ENCODE measurements at places on chromosomes 1 and 21. TPM values are rescaled to one million over a fixed set of nuclear protein-coding genes. Genes with fewer than 3 reads are reported as not detected.

DNA sequence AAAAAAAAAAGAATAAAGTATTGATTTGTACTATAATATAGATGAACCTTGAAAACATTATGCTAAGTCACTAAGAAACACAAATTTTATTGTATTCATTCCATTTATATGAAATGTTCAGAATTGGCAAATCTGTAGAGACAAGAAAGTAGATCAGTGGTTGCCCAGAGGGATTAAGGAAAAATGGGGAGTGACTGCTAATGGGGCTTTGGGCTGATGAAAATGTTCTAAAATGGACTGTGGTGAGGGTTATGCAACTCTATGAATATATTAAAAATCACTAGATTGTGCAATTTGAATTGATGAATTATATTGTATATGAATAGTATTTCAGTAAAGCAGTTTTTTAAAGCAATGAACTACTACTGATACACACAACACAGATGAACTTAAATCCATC, 10.0 kb downstream of the GDAP2 start:
- H3K4me3 ChIP-seq = no peak overlapping the region
- no peak overlapping the region for H3K27ac ChIP-seq
- no peaks in the 10 kb centered on the region for H3K27me3 ChIP-seq
- no peaks in the 10 kb centered on the region for H3K4me1 ChIP-seq
- DNase-seq = no peak

GRCh38 chr1:155695072-155695471, 6.2 kb downstream of the DAP3 start:
- peak overlapping the region; percentile 43 for H3K27ac ChIP-seq
- no peaks in the 10 kb centered on the region for H3K36me3 ChIP-seq
- no peaks in the 10 kb centered on the region for H3K27me3 ChIP-seq
- DNase-seq = no peak
- H3K4me1 ChIP-seq = peaks cover 21% of the 10 kb centered on the region

- no peak overlapping the region for H3K4me3 ChIP-seq
- no peaks in the 10 kb centered on the region for H3K27me3 ChIP-seq
- no peak for DNase-seq
- no peak overlapping the region for H3K27ac ChIP-seq
These were observed 10.3 kb upstream of the TTF2 start for GRCh38 chr1:117049857-117050256.

GRCh38 chr1:55064071-55064581, 24.8 kb downstream of the PCSK9 start:
- no peak overlapping the region for H3K27ac ChIP-seq
- DNase-seq = no peak
- no peak overlapping the region for H3K4me3 ChIP-seq
- no peaks in the 10 kb centered on the region for H3K36me3 ChIP-seq
- H3K4me1 ChIP-seq = no peaks in the 10 kb centered on the region

GRCh38 chr1:186511761-186512637, 51.1 kb upstream of the PDC start:
- H3K4me1 ChIP-seq = no peaks in the 10 kb centered on the region
- no peak overlapping the region for H3K4me3 ChIP-seq

Gene PROK1
- 50.4 TPM for total RNA-seq

Gene DPH5
- 18.2 TPM for total RNA-seq

- H3K4me1 ChIP-seq = peaks cover 9% of the 10 kb centered on the region
- no peaks in the 10 kb centered on the region for H3K27me3 ChIP-seq
- no peak overlapping the region for H3K27ac ChIP-seq
- no peaks in the 10 kb centered on the region for H3K36me3 ChIP-seq
These were observed 6.7 kb downstream of the GORAB start for GRCh38 chr1:170538687-170539086.

DNA sequence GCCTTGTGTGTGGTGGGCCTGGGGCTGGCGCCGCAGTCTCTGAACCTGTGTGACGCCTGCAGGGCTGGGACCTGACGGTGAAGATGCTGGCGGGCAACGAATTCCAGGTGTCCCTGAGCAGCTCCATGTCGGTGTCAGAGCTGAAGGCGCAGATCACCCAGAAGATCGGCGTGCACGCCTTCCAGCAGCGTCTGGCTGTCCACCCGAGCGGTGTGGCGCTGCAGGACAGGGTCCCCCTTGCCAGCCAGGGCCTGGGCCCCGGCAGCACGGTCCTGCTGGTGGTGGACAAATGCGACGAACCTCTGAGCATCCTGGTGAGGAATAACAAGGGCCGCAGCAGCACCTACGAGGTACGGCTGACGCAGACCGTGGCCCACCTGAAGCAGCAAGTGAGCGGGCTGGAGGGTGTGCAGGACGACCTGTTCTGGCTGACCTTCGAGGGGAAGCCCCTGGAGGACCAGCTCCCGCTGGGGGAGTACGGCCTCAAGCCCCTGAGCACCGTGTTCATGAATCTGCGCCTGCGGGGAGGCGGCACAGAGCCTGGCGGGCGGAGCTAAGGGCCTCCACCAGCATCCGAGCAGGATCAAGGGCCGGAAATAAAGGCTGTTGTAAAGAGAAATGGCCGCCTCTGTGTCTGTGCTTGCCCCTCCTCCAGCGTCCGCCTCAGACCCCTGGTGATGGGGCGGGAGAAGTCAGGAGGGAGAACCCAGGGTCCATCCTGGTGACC, 788 bp downstream of the ISG15 start:
- H3K4me3 ChIP-seq = peak overlapping the region; percentile 56
- no peak for DNase-seq
- H3K36me3 ChIP-seq = no peaks in the 10 kb centered on the region
- peaks cover 14% of the 10 kb centered on the region for H3K4me1 ChIP-seq
- no peaks in the 10 kb centered on the region for H3K27me3 ChIP-seq
- peak overlapping the region; percentile 84 for H3K27ac ChIP-seq

Gene CDK18
- 6.5 TPM for total RNA-seq

Gene NEXN
- total RNA-seq = 10.6 TPM

Gene PTGER3
- total RNA-seq = 0.43 TPM

Gene AXDND1
- total RNA-seq = 58.3 TPM

Gene LENEP
- total RNA-seq = not detected

GRCh38 chr1:191371626-191372025, 786.6 kb upstream of the RGS18 start:
- no peaks in the 10 kb centered on the region for H3K36me3 ChIP-seq
- H3K27me3 ChIP-seq = no peaks in the 10 kb centered on the region
- no peak overlapping the region for H3K27ac ChIP-seq
- H3K4me3 ChIP-seq = no peak overlapping the region
- no peaks in the 10 kb centered on the region for H3K4me1 ChIP-seq

GRCh38 chr1:101111461-101111860, 85.9 kb upstream of the DPH5 start:
- DNase-seq = no peak
- H3K4me3 ChIP-seq = no peak overlapping the region
- H3K27ac ChIP-seq = no peak overlapping the region
- no peaks in the 10 kb centered on the region for H3K27me3 ChIP-seq
- no peaks in the 10 kb centered on the region for H3K36me3 ChIP-seq
- no peaks in the 10 kb centered on the region for H3K4me1 ChIP-seq

GRCh38 chr1:66312271-66312990, 221.5 kb upstream of the SGIP1 start:
- no peaks in the 10 kb centered on the region for H3K4me1 ChIP-seq
- no peaks in the 10 kb centered on the region for H3K36me3 ChIP-seq
- H3K27ac ChIP-seq = no peak overlapping the region

DNA sequence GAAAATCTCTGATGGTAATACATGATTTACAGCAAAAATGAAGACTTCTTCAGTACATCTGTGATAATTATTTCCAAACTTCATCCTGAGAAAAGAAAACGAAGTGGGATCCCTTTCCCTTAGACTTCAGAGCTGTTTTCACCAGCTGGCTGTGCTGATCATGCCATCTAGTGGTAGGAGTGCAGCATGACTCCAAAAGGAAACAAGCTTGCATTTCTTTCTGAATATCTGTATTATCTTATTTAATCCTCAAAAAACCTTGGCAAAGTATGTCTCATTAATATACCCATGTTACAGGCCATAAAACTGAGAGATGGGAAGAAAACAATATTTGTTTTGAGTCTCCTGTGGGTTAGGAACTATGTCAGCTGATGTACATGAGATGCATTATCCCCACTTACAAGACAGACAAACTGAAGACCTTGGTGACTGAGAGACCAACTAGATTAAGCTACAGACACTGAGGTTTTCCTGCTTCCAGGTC, 9.8 kb upstream of the GJA8 start:
- H3K4me3 ChIP-seq = no peak overlapping the region
- no peak overlapping the region for H3K27ac ChIP-seq
- DNase-seq = peak; percentile 49
- no peaks in the 10 kb centered on the region for H3K4me1 ChIP-seq
- H3K27me3 ChIP-seq = no peaks in the 10 kb centered on the region

- H3K36me3 ChIP-seq = no peaks in the 10 kb centered on the region
- no peak overlapping the region for H3K27ac ChIP-seq
- no peaks in the 10 kb centered on the region for H3K4me1 ChIP-seq
- DNase-seq = no peak
- no peaks in the 10 kb centered on the region for H3K27me3 ChIP-seq
These were observed 79.9 kb upstream of the PLPPR5 start for GRCh38 chr1:99084562-99084961.

GRCh38 chr1:223133824-223134435, 9.1 kb downstream of the TLR5 start:
- H3K4me3 ChIP-seq = peak overlapping the region; percentile 39
- H3K27me3 ChIP-seq = no peaks in the 10 kb centered on the region
- H3K4me1 ChIP-seq = peaks cover 7% of the 10 kb centered on the region
- no peaks in the 10 kb centered on the region for H3K36me3 ChIP-seq
- H3K27ac ChIP-seq = no peak overlapping the region

Gene GJA9
- 1.0 TPM for total RNA-seq

DNA sequence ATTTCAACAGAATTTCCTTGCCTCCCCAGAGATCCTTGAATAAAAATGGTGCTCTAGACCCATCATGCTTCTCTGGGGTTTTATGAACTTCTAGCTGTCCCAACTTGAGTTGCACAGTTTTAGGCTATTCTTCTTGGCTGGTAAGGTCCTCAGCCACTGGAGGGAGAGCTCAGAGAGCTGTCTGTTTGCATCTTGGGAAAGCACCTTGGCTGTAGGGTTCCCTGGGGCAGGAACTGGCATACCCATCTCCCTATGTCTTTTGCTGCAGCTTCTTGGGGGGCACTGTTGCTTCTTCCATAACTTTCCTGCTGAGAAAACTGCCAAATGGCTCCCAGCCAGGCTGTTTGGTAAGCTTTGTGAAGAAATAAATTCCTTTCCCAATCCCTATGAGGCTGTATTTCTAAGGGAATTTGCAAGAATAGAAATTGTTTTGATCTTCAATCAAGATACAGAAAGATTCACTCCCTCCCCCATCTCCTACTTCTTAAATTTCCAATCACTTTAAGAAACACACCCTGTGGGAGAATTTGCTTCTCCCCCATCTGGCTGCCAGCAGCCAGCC, 8.2 kb upstream of the FMOD start:
- no peaks in the 10 kb centered on the region for H3K4me1 ChIP-seq
- H3K4me3 ChIP-seq = no peak overlapping the region
- no peak overlapping the region for H3K27ac ChIP-seq

Gene KRTAP12-2
- 0.79 TPM for total RNA-seq

DNA sequence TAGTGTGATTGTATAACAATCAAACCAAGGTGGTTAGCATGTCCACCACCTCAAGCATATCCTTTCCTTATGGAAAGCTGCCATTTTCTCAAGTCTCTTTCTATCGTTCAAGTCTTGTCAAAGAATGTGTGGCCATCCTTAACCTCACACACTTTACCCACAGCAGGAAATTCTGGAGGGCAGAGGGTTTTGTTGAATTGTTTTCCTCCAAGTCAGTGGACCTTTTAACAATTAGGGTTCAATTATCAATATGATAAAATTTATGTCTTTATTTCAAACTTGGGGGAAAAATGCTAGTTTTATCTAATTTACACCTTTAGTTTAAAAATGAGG, 14.2 kb upstream of the PTPRC start:
- H3K4me1 ChIP-seq = no peaks in the 10 kb centered on the region
- DNase-seq = no peak
- no peaks in the 10 kb centered on the region for H3K27me3 ChIP-seq
- no peaks in the 10 kb centered on the region for H3K36me3 ChIP-seq
- no peak overlapping the region for H3K27ac ChIP-seq
- no peak overlapping the region for H3K4me3 ChIP-seq

GRCh38 chr1:206538901-206539640, 31.7 kb downstream of the RASSF5 start:
- H3K27ac ChIP-seq = no peak overlapping the region
- peaks cover 12% of the 10 kb centered on the region for H3K4me1 ChIP-seq
- H3K4me3 ChIP-seq = no peak overlapping the region
- no peaks in the 10 kb centered on the region for H3K36me3 ChIP-seq
- no peak for DNase-seq

- no peak within 1 kb of the TSS for H3K4me3 ChIP-seq
- H3K27me3 ChIP-seq = no peaks in the 10 kb centered on the region
- DNase-seq = peak; percentile 36
- H3K4me1 ChIP-seq = no peaks in the 10 kb centered on the region
- no peak within 1 kb of the TSS for H3K27ac ChIP-seq
- H3K36me3 ChIP-seq = no peaks in the 10 kb centered on the region
These were observed at the start of gene NCMAP for GRCh38 chr1:24555591-24556413. TSS of gene NCMAP (plus strand) at chr1:24556087. CDS start at chr1:24595431, 39,344 bp downstream.

- H3K4me1 ChIP-seq = no peaks in the 10 kb centered on the region
- H3K36me3 ChIP-seq = no peaks in the 10 kb centered on the region
- DNase-seq = peak; percentile 40
These were observed 147.5 kb upstream of the SPATA6 start for GRCh38 chr1:48619539-48619938.

Gene CD244
- total RNA-seq = 2.3 TPM

Gene WRAP73
- 34.2 TPM for total RNA-seq

DNA sequence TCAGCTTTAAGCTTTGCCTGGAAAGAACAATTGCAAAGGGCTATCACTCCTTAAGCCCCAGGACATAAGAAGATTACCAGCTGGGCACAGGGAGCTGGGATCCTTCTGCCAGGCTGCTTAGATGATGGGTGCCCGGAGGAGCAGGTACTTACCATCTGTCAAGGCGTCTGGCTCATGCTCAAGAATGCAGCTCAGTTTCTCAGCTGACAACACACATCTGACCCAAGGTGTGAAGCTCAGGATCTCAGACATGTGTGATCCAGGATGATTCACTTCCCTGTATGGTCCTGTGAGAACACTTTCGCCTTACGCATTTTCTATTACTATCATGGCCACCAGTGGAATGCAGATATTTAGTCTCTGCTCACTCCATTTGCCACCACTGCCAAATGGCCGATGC, 14.7 kb upstream of the DISC1 start:
- H3K36me3 ChIP-seq = no peaks in the 10 kb centered on the region
- H3K27ac ChIP-seq = no peak overlapping the region
- H3K4me3 ChIP-seq = no peak overlapping the region
- no peaks in the 10 kb centered on the region for H3K4me1 ChIP-seq
- DNase-seq = no peak

GRCh38 chr1:109792056-109792831, 28.5 kb upstream of the EPS8L3 start:
- H3K27me3 ChIP-seq = no peaks in the 10 kb centered on the region
- no peaks in the 10 kb centered on the region for H3K36me3 ChIP-seq
- peak; percentile 84 for DNase-seq
- H3K4me3 ChIP-seq = no peak overlapping the region
- peak overlapping the region; percentile 48 for H3K27ac ChIP-seq
- H3K4me1 ChIP-seq = peaks cover 21% of the 10 kb centered on the region

Gene GNAT2
- total RNA-seq = 2.8 TPM

- H3K27me3 ChIP-seq = no peaks in the 10 kb centered on the region
- H3K4me1 ChIP-seq = no peaks in the 10 kb centered on the region
- no peak overlapping the region for H3K4me3 ChIP-seq
- no peak for DNase-seq
- H3K27ac ChIP-seq = no peak overlapping the region
- H3K36me3 ChIP-seq = no peaks in the 10 kb centered on the region
These were observed 56.9 kb downstream of the KRTAP19-8 start for GRCh38 chr21:30981403-30981802.
